Stimulated activated CD4-positive, alpha-beta T cell treated with anti-CD3 and anti-CD28 coated beads, Interleukin-1b, Interleukin-23, amount 100 ng/mL, for 1 hour (primary cell): ENCODE measurements at places on chromosomes 11 and 22.

- DNase-seq = no peak
These were observed at the start of gene CSF2RB for GRCh38 chr22:36913427-36914389. TSS of gene CSF2RB (plus strand) at chr22:36913628. CDS start at chr22:36922208, 8,580 bp downstream.

- DNase-seq = peak; percentile 77
These were observed 1.9 kb downstream of the TIRAP start for GRCh38 chr11:126284829-126285228.

DNA sequence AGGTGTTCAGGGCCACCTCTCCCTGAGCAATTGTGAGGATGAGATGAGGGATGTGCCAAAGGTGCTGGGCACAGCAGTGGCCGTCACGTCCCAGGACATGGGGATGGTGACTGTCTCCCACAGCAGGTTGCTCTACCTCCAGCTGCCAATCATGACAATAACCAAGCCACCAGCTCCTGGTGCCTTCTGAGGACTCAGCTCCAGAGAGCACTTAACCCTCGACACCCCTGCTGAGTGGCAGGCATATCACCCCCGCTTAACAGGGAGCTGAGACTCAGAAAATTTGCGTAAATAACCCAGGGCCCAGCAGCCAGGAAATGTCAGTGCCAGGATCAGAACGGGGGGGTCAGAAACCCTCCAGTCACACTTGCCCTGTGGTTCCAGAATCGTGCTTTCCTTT lies 8.4 kb upstream of the PNPLA5 start:
- DNase-seq = no peak

DNA sequence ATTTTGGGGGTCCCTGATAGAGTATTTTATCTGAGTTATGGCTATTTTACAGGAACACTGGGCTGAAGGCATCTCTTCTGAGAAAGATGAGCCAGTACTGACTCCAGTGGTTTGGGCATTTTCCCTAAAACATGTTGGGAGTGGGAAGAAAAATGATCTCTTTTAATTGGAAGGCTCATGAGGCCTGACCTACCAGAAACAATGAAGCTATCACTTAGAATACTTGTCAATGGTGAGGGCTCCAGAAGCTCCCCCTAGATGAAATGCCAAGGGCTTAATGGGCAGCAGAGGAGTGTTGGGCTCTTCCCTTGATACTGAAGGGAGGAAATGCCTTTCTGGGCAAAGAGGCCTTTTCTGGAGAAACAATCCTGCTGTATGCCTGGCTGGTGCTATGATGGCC lies 63.5 kb upstream of the BDNF start:
- DNase-seq = no peak

DNA sequence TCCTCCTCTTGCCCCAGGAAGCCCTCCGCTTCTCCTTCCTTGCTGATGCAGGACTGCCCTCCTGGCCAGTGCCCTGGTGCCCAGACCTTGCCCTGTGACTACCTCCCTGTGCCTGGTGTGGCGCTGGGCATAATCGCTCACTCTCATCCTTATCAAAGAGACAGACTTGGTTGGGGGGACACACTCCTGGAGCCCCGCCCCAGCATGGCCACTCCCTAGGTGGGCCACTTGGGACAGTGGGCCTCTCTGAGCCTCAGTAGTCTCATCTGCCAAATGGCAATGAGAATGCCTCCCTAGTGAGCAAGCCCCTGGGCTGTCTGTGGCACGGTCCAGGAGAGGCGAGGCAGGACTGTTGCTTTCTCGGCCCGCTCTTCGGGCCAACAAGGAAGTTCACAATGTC lies 72.7 kb upstream of the TSPAN18 start:
- DNase-seq = no peak

GRCh38 chr11:132935383-132935782 lies 596.9 kb downstream of the OPCML start:
- no peak for DNase-seq

- DNase-seq = no peak
These were observed at the start of gene MMP26 for GRCh38 chr11:4704054-4704789. TSS of gene MMP26 (plus strand) at chr11:4704784.

DNA sequence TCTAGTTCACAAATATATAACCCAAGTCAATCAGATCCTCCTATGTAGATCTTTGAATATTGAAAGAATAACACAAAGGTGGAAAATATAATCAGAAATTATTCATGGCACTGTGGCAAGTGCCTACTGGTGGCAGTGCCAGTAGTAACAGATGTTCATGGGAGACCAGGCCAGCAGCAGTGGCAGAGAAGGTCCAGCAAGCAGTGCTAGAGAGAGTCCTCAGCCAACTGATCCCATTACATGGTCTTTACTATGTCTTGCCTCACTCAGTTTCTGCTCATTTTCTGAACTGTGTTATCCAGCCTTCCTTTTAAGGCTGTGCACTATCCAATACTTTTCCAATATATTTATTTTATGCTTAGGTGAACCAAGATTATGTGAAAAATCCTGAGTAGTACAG lies 124.9 kb downstream of the MRTFA start:
- DNase-seq = no peak

DNA sequence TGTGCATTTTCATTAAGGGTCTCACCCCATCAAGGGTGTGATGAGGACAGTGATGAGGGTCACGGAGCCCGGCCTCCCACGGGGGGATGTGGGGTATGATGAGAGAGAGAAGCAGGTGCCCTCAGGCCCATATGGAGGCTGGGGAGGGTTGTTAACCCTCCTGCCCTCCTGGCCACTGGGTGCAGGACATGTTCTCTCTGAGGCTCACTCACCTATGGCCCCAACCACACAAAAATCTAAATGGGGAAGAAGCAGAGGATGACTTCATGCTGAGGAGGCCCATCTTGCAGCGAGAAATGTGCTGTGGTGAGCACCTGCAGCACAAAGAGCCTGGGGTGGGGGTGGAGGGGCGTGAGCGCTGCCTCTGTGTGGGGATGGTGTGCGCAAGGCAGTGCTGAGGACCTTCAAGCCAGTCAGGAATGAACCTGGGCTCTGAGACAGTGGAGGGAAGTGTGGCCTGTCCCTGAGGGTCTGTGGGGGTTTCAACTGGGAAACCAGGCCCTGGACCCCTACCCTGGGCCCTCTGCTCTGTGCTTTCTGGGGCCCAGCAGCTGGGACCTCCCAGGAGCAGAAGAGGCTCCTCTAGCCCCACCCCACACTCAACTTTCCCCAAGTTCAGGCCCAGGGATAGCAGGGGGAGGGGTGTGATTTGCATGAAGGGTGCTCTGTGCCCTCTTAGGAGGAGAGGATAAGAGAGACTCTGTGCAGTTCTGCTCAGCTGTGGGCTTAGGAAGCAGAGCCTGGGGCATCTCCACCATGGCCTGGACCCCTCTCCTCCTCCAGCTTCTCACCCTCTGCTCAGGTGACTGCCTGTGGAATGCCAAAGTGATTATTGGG lies 43.0 kb upstream of the TOP3B start:
- DNase-seq = no peak

GRCh38 chr11:75583718-75584658 lies 21.9 kb downstream of the SERPINH1 start:
- no peak for DNase-seq

DNA sequence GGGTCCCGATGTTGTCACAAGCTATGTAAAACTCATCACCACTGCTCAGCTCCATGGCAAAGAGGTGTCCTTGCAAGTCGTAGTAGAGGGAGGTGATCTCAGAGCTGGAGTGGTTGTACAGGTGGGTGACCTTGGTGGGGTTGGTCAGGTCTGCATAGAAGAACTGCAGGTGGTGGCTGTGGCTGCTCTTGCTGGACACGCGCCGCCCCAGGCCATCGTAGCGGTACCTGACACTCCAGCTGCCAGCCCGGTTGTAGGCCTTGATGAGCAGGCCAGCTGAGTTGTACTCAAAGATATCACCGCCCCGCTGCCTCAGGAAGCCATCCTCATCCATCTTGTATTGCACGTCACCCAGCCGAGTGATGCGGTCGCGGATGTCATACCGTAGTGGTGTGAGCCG lies 94.6 kb upstream of the NARS2 start:
- no peak for DNase-seq

GRCh38 chr22:47196881-47197772 lies 434.7 kb downstream of the TBC1D22A start:
- no peak for DNase-seq

- no peak for DNase-seq
These were observed 22.7 kb upstream of the CD5 start for GRCh38 chr11:61079416-61080150.

- no peak for DNase-seq
These were observed 351.4 kb downstream of the ETS1 start for GRCh38 chr11:128235958-128236357.

DNA sequence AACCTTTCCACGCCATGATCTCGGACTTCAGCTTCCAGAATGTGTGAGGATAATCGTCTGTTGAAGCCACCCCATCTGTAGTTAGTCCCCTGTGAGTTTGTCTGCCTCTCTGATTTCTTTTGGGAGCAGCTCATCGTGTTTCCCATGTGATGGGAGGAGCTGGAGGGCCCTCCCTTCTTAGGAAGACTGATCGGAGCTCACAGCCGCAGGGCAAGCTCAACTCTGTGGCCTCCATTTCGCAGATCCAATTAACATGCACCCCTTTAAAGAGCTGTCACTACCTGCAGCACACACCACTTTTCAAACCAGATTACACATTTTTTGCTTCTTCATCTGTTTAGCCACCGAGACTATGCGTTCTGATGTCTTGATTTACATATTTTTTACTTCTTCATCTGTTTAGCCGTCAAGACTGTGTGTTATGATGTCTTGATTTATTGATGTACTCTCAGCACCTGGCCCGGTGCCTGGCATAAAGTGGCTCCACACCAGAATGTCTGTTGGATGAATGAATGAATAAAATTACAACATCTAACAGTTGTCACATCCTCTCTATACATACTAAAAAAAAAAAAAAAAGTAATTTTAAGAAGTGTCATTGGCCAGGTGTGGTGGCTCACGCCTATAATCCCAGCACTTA lies 14.9 kb upstream of the PPFIA1 start:
- DNase-seq = no peak

- no peak for DNase-seq
These were observed 20.3 kb upstream of the MICAL3 start for GRCh38 chr22:18044548-18045271.

GRCh38 chr11:131653260-131653659 lies 282.8 kb downstream of the NTM start:
- DNase-seq = no peak

DNA sequence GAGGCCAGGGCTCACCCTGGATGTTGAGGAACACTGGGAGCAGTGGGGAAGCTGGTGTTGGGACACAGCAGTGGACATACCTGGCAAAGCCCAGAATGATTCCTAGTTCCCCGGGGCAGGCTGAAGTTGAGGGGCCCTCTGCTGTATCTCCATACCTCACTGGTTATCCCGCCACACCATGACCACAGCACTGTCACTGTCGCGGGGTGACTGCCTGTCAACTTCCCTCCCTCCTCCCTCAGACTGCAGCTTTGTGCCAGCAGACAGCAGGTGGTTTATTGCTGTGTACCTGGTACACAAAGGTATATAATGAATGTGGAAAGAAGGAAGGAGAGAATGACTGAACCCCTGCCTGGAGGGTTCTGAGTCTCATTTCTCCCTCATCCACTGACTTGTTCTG lies 318.7 kb downstream of the TMEM135 start:
- DNase-seq = no peak

DNA sequence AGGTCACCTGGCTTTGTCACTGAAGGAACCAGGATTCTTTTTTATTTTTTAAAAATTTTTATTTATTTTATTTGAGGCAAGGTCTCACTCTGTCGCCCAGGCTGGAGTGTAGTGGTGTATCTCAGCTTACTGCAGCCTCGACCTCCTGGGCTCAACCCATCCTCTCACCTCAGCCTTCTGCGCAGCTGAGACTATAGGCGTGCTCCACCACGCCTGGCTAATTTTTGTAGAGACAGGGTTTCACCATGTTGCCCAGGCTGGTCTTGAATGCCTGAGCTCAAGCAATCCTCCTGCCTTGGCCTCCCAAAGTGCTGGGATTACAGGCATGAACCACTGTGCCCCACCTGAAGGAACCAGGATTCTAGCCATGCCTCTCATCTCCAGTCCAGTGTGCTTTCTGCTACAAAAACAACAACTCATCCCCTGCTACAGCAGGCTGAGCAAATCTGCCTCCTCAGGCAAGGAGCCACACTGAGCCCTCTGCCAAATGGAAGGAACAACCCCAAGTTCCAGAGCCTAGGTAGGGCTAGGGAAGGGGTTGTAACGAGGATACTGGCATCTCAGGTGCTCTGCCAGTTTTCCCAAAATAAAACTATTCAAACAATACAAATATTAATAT lies 2.6 kb upstream of the PEX26 start:
- DNase-seq = no peak

DNA sequence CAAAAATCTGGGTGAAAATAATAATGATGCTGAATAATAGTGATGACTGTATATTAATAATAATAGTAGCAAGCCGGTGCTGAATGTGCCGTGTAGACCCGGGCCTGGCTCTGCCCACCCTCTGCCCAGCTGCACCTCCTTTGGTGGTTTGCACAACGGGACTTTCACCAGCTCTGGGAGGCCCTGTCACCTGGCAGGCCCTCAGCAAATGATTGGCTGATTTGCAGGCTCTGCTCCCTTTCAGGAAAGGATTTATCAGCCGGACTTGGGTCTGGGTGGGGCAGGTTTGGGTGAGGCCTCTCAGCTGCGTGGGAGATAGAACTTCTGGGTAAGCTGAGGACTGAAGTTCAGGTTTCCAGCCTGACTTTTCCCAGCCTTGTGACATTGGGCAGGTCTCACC lies 21.4 kb downstream of the KIAA1671 start:
- no peak for DNase-seq

- DNase-seq = no peak
These were observed 216.4 kb upstream of the PDGFD start for GRCh38 chr11:104380358-104380757.

GRCh38 chr11:128772814-128773213 lies 78.9 kb downstream of the FLI1 start:
- peak; percentile 38 for DNase-seq
